ENCODE measurements at places on chromosomes 6 and 20. TPM values are rescaled to one million over a fixed set of nuclear protein-coding genes. Genes with fewer than 3 reads are reported as not detected.
A peak's percentile ranks its signal among the peaks of the same experiment; 100 is the strongest.

Gene PRRT1
- total RNA-seq, result 5.0 TPM

Gene SAMD10
- 1.5 TPM for total RNA-seq

DNA sequence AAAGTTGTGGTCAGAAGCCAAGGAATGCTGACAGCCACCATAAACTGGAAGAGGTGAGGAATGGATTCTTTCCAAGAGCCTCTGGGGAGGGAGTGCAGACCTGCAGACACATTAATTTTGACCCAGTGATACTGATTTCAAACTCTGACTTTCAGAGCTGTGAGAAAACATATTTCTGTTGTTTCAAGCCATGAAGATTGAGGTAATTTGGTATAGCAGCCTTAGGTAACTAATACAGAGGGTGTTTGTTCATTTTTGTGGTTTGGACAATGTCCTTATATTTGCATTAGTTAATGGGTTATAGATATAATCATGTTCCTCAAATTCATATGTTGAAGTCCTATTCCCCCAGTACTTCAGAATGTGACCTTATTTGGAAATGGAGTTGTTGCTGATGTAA, 85.4 kb upstream of the GTSF1L start:
- H3K4me1 ChIP-seq, result no peaks in the 10 kb centered on the region
- H3K4me3 ChIP-seq, result no peak overlapping the region
- no peak for DNase-seq
- peaks cover 16% of the 10 kb centered on the region for H3K36me3 ChIP-seq

GRCh38 chr6:133837801-133838349, 51.0 kb upstream of the TCF21 start:
- H3K36me3 ChIP-seq, result 0 out of 2 replicates have a peak, but pooled peaks cover 3% of the 10 kb centered on the region
- H3K27ac ChIP-seq, result no peak overlapping the region
- H3K27me3 ChIP-seq, result no peaks in the 10 kb centered on the region
- no peak overlapping the region for H3K4me3 ChIP-seq
- peaks cover 14% of the 10 kb centered on the region for H3K4me1 ChIP-seq
- DNase-seq, result no peak

GRCh38 chr6:87772597-87773530, 70.8 kb upstream of the AKIRIN2 start:
- peak; percentile 48 for DNase-seq
- no peak overlapping the region for H3K4me3 ChIP-seq
- peaks cover 14% of the 10 kb centered on the region for H3K4me1 ChIP-seq
- peaks cover 6% of the 10 kb centered on the region for H3K27me3 ChIP-seq
- no peak overlapping the region for H3K27ac ChIP-seq

DNA sequence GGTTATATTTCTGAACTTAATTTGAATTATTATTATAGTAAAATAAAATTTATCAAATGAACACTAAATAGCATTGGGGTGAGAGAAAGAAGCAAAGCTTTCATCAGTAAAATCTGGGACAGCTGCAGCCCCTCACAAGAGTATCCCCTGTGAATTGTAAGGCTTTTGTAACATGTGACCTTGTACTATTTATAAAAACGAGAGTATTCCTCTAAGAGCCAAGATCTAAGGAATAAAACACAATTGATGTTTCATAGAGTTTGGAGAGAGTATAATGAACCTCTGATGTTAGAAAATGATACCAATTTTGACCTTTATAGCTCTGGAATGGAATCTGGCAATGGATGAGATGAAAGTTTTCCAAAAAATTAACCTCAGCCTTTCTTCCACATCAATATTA, 617.2 kb upstream of the ID4 start:
- no peak overlapping the region for H3K27ac ChIP-seq
- no peaks in the 10 kb centered on the region for H3K36me3 ChIP-seq
- no peak for DNase-seq
- H3K4me1 ChIP-seq, result no peaks in the 10 kb centered on the region
- H3K27me3 ChIP-seq, result no peaks in the 10 kb centered on the region
- no peak overlapping the region for H3K4me3 ChIP-seq

GRCh38 chr6:254016-254415, 38.3 kb upstream of the DUSP22 start:
- H3K4me3 ChIP-seq, result no peak overlapping the region
- H3K4me1 ChIP-seq, result no peaks in the 10 kb centered on the region
- no peak for DNase-seq
- no peak overlapping the region for H3K27ac ChIP-seq

GRCh38 chr6:71737953-71738352, 148.4 kb upstream of the RIMS1 start:
- no peaks in the 10 kb centered on the region for H3K36me3 ChIP-seq
- no peak for DNase-seq
- no peak overlapping the region for H3K27ac ChIP-seq
- no peaks in the 10 kb centered on the region for H3K4me1 ChIP-seq

GRCh38 chr6:52306972-52307870, 22.7 kb upstream of the MCM3 start:
- no peak overlapping the region for H3K27ac ChIP-seq
- H3K27me3 ChIP-seq, result peaks cover 1% of the 10 kb centered on the region
- H3K4me3 ChIP-seq, result no peak overlapping the region
- peaks cover 24% of the 10 kb centered on the region for H3K4me1 ChIP-seq

DNA sequence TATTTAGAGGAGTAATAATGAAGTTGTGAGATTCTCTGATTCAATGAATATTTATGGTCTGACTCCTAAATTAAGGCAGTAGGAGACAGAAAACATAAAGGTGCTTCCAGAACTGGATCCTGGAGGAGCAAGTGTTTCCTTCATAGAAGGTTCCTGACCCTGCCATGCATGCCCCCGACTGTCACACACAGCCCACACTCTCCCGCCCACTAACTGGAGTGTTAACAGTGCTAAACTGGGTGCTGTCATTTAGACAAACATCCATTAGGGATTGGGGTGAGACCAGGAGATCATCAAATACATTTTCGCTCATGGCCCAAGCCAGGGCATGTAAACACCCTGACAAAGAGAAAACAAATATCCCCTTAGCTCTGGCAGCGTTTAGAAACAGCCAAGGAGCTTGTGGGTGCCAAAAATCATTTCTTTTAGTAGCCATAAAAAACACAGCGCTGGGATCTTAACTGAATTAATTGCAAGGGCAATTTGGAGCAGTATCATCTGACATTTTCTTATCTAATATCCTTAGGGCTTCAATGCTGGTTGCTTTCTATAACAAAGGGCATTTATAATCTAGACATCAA, 46.8 kb downstream of the INSM1 start:
- peaks cover 13% of the 10 kb centered on the region for H3K27me3 ChIP-seq
- no peaks in the 10 kb centered on the region for H3K4me1 ChIP-seq
- no peak overlapping the region for H3K27ac ChIP-seq

GRCh38 chr6:81750681-81751387, 1.6 kb downstream of the TENT5A start:
- peaks cover 55% of the 10 kb centered on the region for H3K36me3 ChIP-seq
- no peaks in the 10 kb centered on the region for H3K27me3 ChIP-seq
- peak; percentile 24 for DNase-seq
